ENCODE measurements at places on chromosomes 12 and 14.

GRCh38 chr14:75493592-75494087, 28.6 kb upstream of the BATF start:
- DNase-seq: no peak

GRCh38 chr14:57957441-57957840, 91.5 kb upstream of the SLC35F4 start:
- DNase-seq: no peak

DNA sequence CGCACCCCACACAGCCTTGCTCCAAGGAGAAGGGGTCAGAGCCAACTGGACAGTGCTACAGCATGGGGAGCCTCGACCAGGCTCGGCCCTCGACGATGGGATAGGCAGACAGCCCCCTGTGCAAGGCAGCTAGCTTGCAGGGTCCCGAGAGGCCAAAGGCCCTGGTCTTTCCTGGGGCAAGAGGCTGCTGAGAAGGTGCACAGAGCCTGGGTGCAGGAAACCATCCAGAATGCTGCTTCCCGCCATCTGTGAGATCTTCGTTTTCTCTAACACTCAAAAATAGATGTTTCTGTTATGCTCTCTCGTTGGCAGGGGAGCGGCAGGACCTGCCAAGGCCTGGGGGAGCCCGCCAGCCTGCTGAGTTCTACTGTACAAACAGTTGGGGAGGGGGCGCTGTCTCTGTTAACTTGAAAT, 168.0 kb upstream of the RTL1 start:
- no peak for DNase-seq

GRCh38 chr12:117836476-117836875, 132.3 kb downstream of the KSR2 start:
- DNase-seq: no peak

DNA sequence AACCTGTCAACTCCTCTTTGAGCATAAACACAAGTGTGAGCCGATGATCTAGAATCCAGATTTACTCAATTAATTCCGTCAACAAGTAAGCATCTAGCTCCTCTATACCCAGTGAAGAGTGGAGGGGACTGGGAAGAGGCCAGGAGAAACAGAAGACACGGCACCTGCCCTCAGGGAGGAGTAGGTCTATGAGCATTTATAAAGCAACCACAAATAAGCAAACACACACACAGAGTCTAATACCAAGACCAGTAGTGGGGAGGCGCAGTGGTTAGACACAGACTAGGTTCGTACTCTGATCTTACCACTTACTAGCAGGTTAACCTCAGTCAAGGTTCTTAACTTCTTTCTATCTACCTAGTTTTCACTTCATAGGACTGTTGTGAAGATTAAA, 5.9 kb upstream of the FOXN3 start:
- DNase-seq: no peak

GRCh38 chr14:104932676-104933631, 8.3 kb downstream of the PLD4 start:
- DNase-seq: peak; percentile 56

DNA sequence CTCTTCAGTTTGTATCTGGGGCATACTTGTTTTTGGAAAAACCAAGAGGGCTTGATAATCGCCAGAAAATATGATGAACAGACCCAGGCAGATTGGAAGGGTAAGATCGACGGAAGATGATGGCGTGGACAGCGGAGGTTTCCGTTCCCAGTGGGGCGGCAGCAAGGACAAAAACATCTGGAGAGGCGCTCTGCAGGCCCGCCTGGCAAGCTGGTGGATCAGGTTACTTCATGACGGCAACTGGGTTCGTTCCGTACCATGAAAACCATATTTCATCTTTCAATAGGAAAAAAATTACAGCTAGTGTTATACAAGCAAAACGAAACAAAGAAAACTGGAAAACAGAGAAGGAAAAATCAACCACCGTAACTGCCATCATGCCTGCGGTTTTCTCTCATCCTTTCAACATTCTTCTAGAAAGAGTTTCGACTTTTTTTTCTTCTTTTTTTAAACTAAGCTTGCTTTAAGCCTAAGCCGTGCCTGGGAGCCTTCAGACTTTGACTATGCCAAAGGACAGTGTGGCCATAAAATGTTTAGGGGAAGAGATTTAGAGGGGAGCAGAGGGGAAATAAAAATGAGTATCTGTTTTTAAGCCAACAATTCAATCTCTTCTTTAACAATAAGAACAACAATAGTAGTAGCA, 210.5 kb downstream of the FOXN3 start:
- DNase-seq: no peak
